ENCODE measurements at places on chromosomes 1 and 21. TPM values are rescaled to one million over a fixed set of nuclear protein-coding genes. Genes with fewer than 3 reads are reported as not detected.
A peak's percentile ranks its signal among the peaks of the same experiment; 100 is the strongest.

GRCh38 chr1:169802888-169803287 lies 8.2 kb upstream of the METTL18 start:
- H3K4me1 ChIP-seq, result no peaks in the 10 kb centered on the region
- H3K36me3 ChIP-seq, result peaks cover 3% of the 10 kb centered on the region

Gene CENPL
- 1.9 TPM for polyA plus RNA-seq

- peak overlapping the region; percentile 42 for H3K27ac ChIP-seq
- H3K36me3 ChIP-seq, result no peaks in the 10 kb centered on the region
- peak overlapping the region; percentile 88 for H3K4me3 ChIP-seq
- peak; percentile 61 for DNase-seq
- no peaks in the 10 kb centered on the region for H3K27me3 ChIP-seq
- H3K4me1 ChIP-seq, result peaks cover 1% of the 10 kb centered on the region
Observed at GRCh38 chr21:45074818-45075595, 627 bp downstream of the ADARB1 start.

DNA sequence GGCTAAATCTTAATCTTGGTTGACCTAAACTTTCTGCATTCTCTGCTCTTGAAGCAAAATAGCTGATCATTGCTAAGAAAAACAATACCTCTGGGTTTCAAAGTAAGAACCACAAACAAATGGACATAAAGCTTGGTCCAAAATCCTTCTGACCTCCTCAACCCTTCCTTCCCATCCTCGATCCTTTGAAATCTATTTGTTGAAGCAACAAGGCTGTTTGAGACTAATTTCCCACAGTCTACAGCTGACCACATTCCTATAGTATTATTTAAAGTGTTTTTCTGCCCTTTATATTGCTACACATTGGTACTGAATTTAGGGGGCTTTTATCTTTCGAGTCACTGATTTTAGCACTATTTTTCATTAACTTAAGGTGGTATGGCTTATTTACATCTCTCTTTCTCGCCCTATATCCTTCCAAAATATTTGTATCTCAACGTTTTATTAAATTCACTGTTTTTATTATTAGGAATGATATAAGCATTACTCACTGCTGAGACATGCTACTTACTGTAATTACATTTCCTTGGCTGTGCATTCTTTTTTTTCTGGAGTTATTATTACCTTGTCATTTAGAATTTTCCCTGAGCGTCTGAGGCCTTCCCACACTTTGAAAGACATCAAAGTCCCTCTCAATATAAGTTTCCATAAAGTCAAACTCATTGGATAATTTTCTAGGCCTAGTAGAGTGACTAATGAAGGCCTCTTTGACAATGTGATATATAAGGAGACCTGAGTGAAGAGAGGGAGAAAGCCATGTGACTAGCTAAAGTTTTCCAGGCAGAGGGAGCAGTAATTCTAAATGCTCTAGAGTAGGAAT lies 73.9 kb downstream of the RAB3GAP2 start:
- no peaks in the 10 kb centered on the region for H3K27me3 ChIP-seq
- no peaks in the 10 kb centered on the region for H3K4me1 ChIP-seq
- H3K4me3 ChIP-seq, result no peak overlapping the region
- no peak for DNase-seq
- no peak overlapping the region for H3K27ac ChIP-seq

Gene NEXN
- 147 TPM for polyA plus RNA-seq

GRCh38 chr1:177368255-177368654 lies 197.5 kb downstream of the BRINP2 start:
- no peaks in the 10 kb centered on the region for H3K4me1 ChIP-seq
- no peak overlapping the region for H3K4me3 ChIP-seq
- H3K36me3 ChIP-seq, result no peaks in the 10 kb centered on the region
- H3K27ac ChIP-seq, result no peak overlapping the region
- no peaks in the 10 kb centered on the region for H3K27me3 ChIP-seq
- no peak for DNase-seq

DNA sequence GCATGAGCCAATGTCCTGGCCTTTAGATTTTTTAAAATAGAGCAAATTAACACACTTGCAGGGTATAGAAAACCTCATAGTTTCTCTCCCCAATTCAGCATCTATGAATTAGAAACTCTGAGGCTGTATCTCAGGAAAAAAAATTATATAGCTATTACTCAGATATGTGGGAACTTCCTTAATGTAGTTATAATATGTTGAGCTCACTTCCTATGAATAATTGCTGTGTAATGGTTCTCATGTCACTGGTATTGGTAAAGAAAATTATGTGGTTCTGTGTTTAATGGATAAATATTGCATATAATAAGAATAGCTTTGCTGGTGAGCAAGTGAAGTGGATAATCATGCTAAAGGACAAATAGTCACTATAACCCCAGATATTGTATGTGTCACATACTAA lies 2019.8 kb downstream of the NCAM2 start:
- H3K27me3 ChIP-seq, result no peaks in the 10 kb centered on the region
- no peak overlapping the region for H3K27ac ChIP-seq
- H3K4me3 ChIP-seq, result no peak overlapping the region
- no peaks in the 10 kb centered on the region for H3K36me3 ChIP-seq
- H3K4me1 ChIP-seq, result no peaks in the 10 kb centered on the region
- no peak for DNase-seq

DNA sequence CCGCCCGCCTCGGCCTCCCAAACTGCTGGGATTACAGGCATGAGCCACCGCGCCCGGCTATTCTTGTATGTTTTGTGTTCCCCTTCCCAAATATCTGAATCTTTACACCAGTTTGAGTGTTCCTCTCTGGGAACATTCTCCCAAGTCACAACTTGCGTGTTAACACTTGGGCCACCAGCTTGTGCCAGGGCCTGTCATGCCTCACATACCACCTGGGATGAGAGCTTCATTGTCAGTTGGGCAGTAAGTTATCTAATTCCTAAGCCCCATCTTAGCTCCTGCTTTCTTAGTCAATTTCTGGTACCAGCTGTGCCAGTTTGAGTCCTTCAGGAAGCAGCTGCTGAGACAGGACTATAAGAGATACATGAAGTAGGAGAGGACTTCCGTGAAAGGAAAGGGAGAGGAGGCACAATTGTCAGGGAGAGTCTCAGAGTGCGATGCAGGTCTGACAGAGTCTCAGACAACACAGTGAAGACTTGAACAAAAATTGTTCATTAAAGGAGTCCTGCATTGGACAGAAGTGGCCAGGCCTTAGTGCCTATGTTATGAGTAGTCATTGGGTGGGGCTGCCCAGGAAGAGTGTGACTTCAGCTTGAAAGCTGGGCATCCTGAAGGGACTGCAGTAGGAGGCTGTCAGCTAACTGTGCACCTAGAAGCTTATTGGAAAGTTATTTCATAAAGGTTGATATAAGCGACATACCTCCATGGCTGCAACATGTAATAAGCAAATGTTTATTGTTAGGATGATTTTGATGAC lies 17.3 kb downstream of the ZFYVE9 start:
- no peaks in the 10 kb centered on the region for H3K36me3 ChIP-seq
- no peaks in the 10 kb centered on the region for H3K27me3 ChIP-seq
- H3K4me3 ChIP-seq, result no peak overlapping the region
- peaks cover 6% of the 10 kb centered on the region for H3K4me1 ChIP-seq
- H3K27ac ChIP-seq, result no peak overlapping the region

GRCh38 chr1:203098445-203098844 lies 12.6 kb upstream of the MYOG start:
- H3K36me3 ChIP-seq, result no peaks in the 10 kb centered on the region
- DNase-seq, result no peak
- H3K4me1 ChIP-seq, result no peaks in the 10 kb centered on the region

Gene ASAP3
- polyA plus RNA-seq, result 16.1 TPM

GRCh38 chr1:162161916-162162550 lies 92.5 kb downstream of the NOS1AP start:
- peaks cover 4% of the 10 kb centered on the region for H3K4me1 ChIP-seq
- H3K4me3 ChIP-seq, result no peak overlapping the region
- no peaks in the 10 kb centered on the region for H3K36me3 ChIP-seq
- no peaks in the 10 kb centered on the region for H3K27me3 ChIP-seq
- DNase-seq, result no peak

DNA sequence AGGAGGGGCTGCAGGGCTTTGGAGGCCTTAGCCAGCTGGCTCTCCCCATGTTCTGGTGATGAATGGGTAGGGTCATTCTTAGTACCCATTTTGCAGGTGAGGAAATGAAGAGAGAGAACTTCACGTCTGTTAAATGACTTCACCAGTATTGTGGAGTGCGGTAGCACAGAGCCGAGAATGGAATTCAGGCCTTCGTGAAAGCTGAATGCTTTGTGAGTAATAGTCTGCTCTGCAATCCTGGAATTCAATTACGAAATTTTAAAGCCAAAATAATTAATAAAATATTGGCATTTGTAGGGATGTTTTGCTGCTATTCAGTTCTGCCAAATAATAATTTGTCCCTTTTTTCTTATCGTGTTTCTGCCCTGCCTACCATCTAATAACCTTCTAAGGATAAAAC lies 197.7 kb downstream of the GREM2 start:
- no peak for DNase-seq
- no peak overlapping the region for H3K27ac ChIP-seq
- H3K36me3 ChIP-seq, result no peaks in the 10 kb centered on the region
- no peaks in the 10 kb centered on the region for H3K27me3 ChIP-seq
- H3K4me3 ChIP-seq, result no peak overlapping the region

DNA sequence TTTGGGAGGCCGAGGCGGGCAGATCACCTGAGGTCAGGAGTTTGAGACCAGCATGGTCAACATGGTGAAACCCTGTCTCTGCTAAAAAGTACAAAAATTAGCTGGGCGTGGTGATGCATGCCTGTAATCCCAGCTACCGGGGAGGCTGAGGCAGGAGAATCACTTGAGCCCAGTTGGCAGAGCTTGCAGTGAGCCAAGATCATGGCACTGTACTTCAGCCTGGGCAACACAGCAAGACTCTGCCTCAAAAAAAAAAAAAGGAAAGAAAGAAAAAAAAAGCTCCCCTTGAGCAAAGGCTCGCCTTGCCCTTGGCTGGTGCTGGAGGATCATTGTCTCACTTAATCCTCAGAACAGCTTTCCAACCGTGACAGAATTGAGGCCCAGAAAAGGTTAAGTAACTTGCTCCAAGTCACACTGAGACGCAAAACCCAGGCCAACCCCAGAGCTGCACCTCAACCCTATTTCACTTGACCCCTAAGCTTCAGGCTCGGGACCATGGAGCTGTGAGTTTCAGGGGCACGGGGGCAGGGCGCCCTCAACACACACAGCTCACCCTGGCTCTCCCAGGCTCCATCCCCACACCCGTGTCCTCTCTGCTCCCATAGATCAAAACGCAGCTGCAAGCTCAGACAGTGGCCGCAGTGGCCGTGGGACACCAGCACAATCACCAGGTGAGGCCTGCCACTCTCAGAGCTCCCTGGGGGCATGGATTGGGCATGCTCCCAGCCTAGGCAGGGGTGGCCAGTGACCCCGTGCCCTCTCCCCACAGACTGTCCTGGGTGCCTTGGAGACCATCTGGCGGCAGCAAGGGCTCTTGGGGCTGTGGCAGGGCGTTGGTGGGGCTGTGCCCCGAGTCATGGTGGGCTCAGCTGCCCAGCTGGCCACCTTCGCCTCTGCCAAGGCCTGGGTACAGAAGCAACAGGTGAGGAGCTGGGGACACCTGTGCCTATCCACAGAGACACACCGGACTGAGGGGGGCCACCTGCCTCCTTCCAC lies 1.6 kb downstream of the SLC25A34 start:
- H3K27ac ChIP-seq, result no peak overlapping the region
- H3K4me3 ChIP-seq, result no peak overlapping the region
- H3K36me3 ChIP-seq, result no peaks in the 10 kb centered on the region
- DNase-seq, result no peak
- H3K27me3 ChIP-seq, result no peaks in the 10 kb centered on the region
- H3K4me1 ChIP-seq, result no peaks in the 10 kb centered on the region

DNA sequence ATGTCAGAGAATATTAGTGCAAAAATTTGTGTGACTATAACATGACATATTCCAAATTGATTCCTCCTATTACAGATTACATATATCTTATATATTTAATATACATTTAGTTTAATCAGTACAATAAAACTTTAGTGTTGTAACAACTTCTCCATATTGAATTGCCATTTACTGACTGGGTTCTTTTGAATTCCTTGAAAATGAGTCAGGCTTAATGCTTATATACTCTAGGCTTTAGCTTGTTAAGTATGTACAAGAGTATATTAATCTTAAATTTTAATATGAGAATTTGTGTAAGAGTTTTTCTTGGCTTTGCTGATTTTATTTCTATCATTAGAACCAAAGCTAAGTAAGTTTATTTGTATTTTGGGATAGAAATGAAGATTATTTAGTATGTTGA lies 40.3 kb downstream of the XPR1 start:
- H3K4me3 ChIP-seq, result no peak overlapping the region
- no peaks in the 10 kb centered on the region for H3K36me3 ChIP-seq
- no peak for DNase-seq
- H3K4me1 ChIP-seq, result no peaks in the 10 kb centered on the region
- H3K27me3 ChIP-seq, result no peaks in the 10 kb centered on the region

- DNase-seq, result no peak
- H3K4me3 ChIP-seq, result no peak overlapping the region
- no peak overlapping the region for H3K27ac ChIP-seq
- H3K4me1 ChIP-seq, result no peaks in the 10 kb centered on the region
- no peaks in the 10 kb centered on the region for H3K27me3 ChIP-seq
Observed at GRCh38 chr1:241167121-241167630, 189.8 kb downstream of the RGS7 start.

Gene SLC30A2
- not detected for polyA plus RNA-seq

DNA sequence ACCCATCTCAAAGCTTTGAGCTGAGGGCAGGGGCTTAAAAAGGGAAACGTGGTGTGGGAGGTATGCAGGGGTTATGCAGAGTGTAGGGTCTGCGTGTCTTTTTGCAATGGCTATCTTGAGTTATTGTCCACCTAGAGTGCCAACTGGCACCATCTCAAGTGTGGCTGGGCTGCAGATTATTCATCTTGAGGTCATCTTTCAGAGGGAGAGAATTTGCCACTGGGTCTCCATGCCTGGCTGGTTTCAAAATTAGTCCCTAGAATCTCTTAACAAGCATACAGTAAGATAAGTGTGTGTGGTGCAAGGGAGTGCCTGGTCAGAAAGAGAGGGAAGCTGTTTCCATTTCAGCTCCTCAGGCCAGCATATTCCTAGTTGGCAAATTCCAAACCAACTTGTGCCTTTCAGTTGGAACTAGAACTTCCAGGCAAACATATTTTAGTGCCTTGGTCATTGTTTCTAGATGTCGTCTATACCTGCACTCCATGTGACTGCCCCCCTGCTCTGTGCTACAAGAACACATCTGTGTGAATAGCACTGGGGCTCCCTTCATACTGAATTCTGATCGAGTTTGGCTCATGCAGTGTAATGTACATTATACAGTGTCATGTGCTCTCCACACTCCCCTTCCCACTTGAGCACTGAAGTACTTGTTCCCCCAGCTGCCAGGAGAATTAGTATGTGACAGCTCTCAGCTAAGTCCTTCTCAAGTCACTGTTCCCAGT lies 5.0 kb upstream of the OR2T8 start:
- H3K4me3 ChIP-seq, result no peak overlapping the region
- no peaks in the 10 kb centered on the region for H3K36me3 ChIP-seq
- H3K4me1 ChIP-seq, result no peaks in the 10 kb centered on the region
- H3K27me3 ChIP-seq, result no peaks in the 10 kb centered on the region
- DNase-seq, result no peak
- no peak overlapping the region for H3K27ac ChIP-seq

DNA sequence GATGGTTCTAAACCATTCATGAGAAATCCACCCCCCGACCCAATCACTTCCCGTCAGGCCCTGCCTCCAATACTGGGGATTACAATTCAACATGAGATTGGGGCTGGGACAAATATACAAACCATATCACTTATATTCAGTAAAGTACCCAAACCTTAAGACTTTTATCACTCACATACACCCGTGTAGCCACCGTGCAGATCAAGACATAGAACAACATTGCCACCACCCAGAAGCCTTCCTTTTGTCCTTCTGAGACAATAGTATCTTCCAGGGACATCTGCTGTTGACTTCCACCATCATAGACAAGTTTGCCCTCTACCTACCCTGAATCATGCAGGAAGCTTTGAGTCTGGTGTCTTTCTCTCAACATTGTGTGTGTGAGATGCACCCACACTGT lies 37.5 kb downstream of the CLIC6 start:
- H3K27me3 ChIP-seq, result no peaks in the 10 kb centered on the region
- no peak overlapping the region for H3K27ac ChIP-seq
- no peaks in the 10 kb centered on the region for H3K36me3 ChIP-seq
- H3K4me1 ChIP-seq, result no peaks in the 10 kb centered on the region
- no peak for DNase-seq

Measured in aorta (tissue), 5 donors.